ENCODE measurements at places on chromosomes 1 and 21.

GRCh38 chr1:15311122-15311822, 64.2 kb downstream of the FHAD1 start:
- DNase-seq, result no peak

DNA sequence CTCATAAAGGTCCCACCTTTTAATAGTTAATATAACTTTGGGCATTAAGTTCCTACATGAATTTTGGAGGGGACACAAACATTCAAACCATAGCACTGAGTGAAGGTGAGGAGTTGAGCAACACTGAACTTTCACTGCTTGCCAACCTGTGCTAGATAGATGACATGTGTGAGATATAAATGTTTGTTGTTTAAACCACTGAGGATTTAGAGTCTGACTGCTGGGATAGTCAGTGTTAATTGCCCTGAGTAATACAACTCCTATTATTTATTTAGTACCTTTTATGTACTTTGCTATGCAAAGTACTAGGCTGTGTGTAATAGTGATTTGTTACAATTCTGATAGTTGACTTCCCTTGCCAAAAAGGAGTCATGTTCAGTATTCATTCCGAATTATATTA, 32.4 kb upstream of the SLC16A1 start:
- DNase-seq, result no peak

GRCh38 chr1:239805851-239806772, 285.6 kb upstream of the FMN2 start:
- no peak for DNase-seq

GRCh38 chr1:184152974-184153373, 101.4 kb downstream of the TSEN15 start:
- DNase-seq, result no peak

- peak; percentile 7 for DNase-seq
Measured at GRCh38 chr1:64864018-64864940, 102.1 kb downstream of the JAK1 start.

DNA sequence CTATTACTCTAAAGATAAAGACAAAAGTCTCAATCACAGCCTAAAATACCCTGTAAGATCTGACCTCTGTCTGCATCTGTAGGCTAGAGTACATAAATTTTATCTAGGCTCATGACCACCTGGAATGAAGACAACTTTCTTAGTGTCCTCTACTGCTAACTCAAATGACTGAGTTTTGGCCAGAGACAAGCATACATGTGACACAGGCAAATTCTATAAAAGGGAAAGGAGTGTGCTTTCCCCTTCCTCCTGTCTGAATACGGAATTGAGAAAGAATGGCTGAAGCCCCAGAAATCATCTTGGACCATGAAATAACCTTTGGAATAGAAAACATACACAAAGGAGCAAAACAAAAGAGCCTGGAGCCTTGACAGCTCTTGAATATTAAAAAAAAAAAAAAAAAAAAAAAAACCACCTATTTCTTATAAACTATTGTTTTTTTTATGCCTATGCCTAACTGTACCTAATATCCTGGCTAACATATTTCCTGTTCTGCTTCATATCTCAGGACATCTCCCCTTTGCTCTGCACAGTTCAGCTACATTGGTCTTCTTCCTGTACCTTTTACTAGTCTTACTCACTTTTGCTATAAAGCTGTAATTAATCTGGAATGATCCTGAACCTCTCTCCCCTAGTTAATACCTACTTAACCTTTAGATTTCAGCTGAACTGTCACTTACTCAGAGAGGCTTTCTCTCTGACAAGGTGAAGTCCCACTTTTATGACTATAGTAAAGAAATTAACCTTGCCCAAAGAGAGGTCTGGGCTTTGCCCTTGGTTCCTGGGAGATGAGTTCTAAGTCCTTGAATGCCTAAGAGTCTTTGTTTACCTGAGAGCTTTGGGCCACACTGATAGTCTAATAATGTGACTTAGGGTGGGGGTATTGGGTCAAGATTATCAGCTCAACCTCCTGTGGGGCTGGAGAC, 16.1 kb downstream of the UCHL5 start:
- no peak for DNase-seq

GRCh38 chr1:205770618-205771017, 4.7 kb downstream of the RAB29 start:
- no peak for DNase-seq

DNA sequence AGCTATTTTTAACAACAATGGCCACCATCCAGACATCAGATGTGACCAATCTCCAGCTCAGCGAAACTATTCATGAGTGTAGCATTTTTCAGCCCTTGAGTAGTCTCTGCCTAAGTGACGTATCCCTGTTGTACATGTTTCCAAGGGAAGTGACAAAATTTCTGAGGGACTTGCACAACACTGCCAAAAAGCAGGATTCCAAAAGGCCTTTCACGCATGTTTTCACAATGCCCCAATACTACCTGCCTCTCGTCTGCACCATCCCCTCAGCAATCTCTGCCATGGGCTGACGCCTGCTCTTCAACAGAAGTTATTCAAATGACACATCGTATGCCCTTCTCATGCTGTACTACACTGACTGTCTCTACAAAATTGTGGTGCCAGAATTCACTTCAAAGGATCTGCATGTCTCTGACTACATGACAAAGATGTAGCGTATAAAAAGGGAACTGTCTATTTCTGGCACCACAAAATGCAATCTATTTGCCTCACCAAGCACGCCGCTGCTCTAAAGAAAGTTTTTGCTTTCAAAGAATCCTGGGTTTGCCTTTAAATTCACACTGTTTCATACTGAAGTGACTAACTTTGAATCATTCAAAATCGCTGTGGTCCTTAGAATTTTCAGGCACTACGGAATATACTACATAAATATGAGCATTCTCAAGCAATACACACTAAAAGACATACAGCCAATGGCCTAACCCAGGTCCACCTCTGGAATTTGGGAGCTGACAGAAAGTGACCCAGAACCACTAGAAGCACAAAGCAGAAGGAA, 32.9 kb downstream of the JAK1 start:
- no peak for DNase-seq

GRCh38 chr1:39524591-39525365, 33.3 kb downstream of the BMP8A start:
- DNase-seq, result no peak

- DNase-seq, result no peak
Measured at GRCh38 chr1:29695803-29696202, 459.5 kb downstream of the PTPRU start.

DNA sequence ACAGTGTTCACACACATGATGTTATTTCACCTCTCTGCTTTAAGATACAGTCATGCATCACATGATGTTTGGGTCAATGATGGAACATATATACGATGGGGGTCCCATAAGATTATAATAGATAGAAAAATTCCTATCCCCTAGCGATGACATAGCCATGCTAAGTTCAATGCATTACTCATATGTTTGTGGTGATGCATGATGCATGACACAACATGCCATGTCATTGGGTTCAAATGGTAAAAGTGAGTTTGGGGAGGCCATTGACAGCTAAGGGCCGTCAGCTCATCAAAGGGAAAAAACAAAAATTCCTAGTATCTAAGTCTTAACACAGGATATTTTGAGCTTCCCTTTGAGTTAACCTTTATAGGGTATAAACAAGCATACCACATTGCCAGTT, 73.6 kb downstream of the ATP1A1 start:
- no peak for DNase-seq

- DNase-seq, result no peak
Measured at GRCh38 chr1:174266476-174266875, 107.2 kb downstream of the RABGAP1L start.

Measured in activated naive CD4-positive, alpha-beta T cell (primary cell).